ENCODE measurements at places on chromosomes 2 and 18.

DNA sequence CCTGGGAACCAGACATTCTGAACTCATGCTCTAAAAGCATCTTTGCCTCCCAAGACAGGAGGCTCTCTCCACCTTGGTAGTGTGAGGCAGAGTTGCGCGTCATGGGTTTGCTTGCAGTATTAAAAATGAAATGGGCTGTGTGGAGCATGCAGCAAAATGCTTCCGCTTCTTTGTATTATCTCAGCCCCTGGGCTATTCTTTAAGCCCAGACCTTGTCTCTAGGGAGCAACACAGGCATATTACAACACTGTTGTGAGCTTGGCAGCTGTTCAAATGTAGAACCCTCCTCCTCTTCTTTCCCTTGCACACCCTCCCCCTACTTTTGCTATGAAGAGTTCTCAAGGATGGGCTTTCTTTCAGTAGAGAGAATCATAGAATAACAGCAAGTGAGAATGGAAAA, 185.1 kb upstream of the LHCGR start:
- no peak for DNase-seq

- no peak for DNase-seq
Measured at GRCh38 chr2:146730882-146731281, 1113.9 kb upstream of the ACVR2A start.

- DNase-seq: peak; percentile 35
Measured at GRCh38 chr2:55771612-55772011, 78.0 kb upstream of the PNPT1 start.

DNA sequence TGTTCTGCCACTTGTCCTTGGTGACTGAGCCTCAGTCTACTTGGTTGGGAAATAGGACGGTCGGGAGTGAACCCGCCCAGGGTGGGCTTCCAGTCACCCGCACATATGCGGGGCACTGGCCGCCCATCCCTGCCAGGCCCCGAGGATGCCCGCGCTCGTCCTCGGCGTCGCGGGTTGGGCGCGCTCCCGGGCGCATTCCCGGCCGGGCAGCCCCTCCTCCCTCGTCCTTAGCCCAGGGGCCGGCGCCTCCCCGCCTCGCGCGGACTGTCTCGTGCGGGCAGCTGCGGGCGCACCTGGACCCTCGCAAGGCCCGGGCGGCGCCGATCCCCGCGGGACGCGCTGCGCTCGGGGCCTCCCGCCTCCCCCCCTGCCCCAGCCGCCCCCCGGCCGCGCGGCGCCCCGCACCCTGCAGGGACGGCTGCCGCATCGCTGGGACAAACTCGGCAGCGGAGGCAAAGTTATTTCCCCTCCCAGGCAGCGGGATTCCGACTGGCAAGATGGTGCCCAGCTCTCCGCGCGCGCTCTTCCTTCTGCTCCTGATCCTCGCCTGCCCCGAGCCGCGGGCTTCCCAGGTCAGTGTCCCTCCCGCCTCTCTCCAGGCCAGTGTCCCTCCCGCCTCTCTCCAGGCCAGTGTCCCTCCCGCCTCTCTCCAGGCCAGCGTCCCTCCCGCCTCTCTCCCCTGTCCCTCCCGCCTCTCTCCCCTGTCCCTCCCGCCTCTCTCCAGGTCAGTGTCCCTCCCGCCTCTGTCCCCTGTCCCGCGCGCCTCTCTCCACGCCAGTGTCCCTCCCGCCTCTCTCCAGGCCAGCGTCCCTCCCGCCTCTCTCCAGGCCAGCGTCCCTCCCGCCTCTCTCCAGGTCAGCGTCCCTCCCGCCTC, at the start of gene FBLN7:
Gene FBLN7, plus strand, starts transcription at position 227 of the 874 bp plus-strand sequence. Its CDS starts 271 bp downstream, at position 498.
- peak; percentile 33 for DNase-seq

DNA sequence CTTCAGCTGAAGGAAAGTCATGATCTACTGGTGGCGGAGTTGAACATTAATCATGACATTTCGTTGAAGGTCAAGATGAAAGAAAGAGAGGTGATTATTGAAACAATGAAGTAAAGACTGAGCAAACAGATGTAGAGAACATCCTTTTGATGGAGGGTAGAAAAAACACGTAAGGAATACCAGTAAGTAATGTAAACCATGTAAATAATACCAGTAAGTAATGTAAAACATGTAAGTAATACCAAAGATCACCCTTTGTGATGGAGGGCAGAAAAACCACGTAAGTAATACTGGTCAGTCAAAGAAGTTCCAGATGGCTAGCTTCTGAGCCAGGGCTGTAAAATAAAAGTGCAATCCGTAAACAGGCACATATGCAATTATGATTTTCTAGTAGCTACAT, 1387.7 kb downstream of the SUCLG1 start:
- no peak for DNase-seq

DNA sequence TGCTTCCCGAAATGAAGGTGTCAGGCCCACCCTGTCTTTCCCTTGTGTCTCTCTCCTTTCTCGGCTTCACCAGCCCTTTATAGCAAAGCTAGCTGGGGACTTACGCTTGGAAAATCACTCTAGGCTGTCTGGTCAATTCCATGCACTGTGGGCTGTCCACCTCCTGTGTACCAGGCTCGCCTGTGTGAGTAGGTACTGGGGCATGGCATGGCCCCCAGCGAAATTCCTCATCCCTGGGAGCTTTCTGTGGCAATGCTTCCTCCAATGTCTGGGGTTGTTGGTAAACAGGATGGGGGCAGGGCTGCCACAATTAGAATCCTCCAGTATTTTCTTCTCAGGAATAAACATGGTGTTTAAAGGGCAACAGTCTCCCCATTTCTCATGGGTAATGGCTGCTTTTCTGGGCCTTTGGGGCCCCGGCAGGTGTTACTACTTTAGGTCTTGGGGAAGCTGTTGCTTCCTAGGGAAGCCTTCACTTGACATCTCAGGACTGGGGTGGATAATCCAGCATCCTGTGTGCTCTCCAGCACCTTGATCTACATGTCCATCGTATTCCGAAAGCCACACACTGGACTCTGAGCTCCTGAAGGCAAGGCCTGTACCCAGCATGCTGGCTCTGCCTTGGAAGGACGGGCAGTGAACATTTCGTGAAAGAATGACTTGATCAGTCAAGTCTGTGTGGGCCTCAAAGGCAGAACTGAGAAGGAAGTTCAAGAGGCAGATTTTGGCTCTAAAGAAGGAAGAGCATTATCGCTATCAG, 21.1 kb downstream of the RHOB start:
- DNase-seq: no peak

DNA sequence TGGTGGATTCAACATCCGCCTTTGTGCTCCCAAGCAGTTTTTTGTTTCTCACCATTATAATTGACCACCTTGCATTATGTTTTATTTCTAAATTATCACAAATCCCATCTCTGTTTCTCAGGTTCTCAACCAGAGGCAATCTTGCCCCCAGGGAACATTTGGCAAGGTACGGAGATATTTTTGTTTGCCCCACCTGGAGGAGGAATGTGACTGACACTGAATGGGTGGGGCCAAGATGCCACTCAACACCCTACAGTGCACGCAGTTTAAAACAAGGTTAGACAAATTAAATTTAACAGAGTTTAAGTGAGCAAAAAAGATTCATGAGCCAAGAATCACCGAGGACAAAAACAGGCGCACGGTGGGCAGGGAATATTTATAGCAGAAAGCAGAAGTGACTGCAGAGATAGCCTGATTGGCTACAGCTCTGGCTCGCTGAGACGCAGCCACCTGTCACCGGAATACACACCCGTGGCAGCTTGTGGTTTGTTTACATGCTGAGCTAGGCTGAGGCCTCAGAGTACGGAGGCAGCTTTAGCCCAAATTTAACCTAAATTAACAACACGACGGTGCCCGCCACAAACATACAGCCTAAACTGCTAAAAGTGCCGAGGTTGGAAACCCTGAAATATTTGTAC, 150.0 kb upstream of the ALKAL2 start:
- no peak for DNase-seq

- no peak for DNase-seq
Measured at GRCh38 chr2:100267751-100268150, 54.5 kb downstream of the LONRF2 start.

- DNase-seq: peak; percentile 33
Measured at GRCh38 chr2:239928391-239929350, 96.5 kb downstream of the NDUFA10 start.

- no peak for DNase-seq
Measured at GRCh38 chr2:109205447-109205846, 76.4 kb downstream of the SH3RF3 start.

GRCh38 chr2:122145856-122146255, 390.4 kb downstream of the TSN start:
- DNase-seq: no peak

DNA sequence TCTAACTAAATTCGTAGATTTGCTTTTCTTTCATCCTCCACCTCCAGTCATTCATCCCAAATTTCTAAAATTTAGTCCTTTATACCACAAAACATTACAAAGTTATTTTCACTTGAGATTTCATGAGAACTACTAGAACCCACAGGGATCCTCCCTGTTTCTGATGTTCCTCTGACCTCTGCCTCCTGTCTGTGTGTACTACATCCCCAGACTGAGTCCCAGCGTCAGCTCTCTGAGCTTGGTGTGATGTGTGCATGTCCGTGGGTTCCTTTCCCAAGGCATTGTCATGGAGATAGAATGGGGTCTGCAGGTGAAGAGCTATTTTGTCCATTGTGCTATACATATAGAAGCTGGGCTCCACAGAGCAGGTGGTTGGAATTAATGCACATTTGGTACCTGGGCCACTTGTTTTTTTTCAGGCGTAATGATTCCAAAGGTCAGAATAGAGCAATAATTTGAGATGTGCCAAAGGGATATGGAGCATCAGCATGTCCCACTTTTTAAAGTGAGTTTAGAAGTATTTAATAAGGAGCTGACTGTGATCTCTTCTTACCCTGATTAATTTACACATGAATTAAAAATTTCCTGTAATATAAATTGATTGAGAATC, 151.2 kb upstream of the BOD1L2 start:
- no peak for DNase-seq

GRCh38 chr2:8581234-8581561, 100.7 kb upstream of the ID2 start:
- no peak for DNase-seq

DNA sequence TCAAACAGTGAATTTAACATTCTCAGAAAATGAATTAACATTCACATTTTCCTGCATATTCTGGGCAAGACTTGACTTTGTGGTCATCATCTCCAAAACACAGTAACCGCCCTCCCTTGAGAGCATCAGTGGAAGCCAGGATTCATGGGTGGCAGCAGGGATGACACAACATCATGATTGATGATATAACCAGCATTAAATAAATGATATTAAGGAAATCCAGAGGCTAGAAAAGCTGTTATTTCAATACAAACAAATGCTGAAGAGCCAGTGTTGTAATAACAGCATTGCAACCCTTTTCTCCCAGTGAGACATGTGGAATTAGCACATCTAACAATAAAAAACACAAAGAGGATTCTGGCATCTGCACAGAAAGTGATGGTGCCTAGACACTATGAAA, 41.1 kb downstream of the CDC42EP3 start:
- no peak for DNase-seq

GRCh38 chr2:19786408-19787058, 115.2 kb downstream of the TTC32 start:
- peak; percentile 70 for DNase-seq

GRCh38 chr2:30356071-30356470, 91.0 kb upstream of the LCLAT1 start:
- DNase-seq: no peak

- peak; percentile 89 for DNase-seq
Measured at GRCh38 chr2:134912361-134912760, 6.3 kb upstream of the CCNT2 start.

GRCh38 chr18:61883547-61883946, 9.3 kb downstream of the RNF152 start:
- no peak for DNase-seq

DNA sequence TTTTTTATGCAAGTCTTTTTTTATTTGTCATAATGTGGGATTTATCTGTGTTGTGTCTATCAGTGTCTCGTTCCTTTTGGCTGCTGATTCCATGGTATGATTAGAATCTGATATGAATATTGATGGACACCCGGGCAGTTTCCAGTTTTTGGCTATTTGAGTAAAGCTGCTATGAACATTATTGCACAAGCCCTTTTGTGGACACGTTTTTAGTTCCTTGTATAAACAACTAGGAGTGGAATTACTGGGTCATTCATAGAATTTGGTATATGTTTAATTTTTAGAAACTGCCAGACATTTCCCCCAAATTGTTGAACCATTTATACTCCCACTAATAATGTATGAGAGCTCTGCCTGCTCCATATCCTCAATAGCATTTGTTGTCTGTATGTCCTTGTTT, 26.6 kb downstream of the HK2 start:
- DNase-seq: no peak

DNA sequence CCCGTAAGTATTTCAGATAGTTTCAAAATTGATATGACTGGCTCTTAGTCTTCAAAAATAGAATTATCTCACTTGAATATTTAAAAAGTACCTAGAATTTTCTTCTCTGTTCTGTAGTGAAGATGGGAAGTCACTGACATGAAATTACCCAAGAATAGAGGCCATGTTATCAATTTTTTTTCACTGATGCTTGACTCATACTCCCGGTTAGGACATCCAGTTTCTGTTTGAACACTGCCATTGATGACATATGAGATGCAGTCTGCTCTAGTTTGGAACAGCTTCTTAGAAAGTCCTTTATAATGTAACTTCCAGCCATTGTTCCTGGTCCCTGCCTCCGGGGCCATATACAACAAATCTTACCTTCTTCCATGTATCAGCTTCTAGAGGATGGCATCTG, 26.0 kb downstream of the MAP3K20 start:
- DNase-seq: peak; percentile 11

DNA sequence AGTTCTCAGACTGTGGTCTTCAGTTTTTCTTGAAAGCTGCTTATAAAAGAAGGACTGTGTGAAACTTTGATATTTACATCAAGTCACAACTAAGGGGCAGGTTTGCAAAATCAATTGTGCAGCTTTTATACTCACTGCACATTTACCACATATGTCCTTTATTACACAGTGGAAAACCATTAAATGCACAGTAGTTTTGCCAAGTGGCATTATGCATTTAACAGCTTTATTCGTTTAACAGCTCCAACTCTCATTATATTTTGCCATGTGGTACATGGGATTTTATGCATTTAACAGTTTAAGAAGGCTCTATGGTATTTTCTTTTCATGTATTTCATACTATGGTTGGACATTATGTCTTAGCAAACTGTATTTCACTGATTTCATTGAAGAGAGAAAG, 135.6 kb downstream of the SATB2 start:
- no peak for DNase-seq

DNA sequence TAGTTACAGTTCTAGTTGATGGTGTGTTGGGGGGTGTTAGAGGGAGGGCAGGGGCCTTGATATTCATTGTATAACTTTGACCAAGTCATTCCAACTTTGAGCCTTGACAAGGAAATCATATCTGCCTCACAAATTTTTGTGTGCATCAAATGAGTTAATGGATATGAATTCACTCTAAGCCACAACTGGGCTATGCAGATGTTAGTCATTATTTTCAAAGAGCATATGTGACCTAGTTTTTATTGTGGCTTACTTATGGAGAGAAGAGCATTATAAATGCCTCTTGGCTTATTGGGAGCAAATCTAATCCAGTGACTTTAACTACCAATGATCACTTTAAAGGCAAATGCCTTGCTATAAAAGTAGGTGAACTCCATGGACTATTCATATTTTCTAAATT, 250.2 kb downstream of the LPIN1 start:
- DNase-seq: no peak

Data from suppressor macrophage (primary cell).